AG08395 (cell line): ENCODE measurements at places on chromosomes 4 and X.

- DNase-seq, result no peak
Observed at GRCh38 chr4:81225252-81225651, 10.2 kb upstream of the PRKG2 start.

GRCh38 chrX:45750639-45751038 lies 550.0 kb upstream of the DIPK2B start:
- no peak for DNase-seq

DNA sequence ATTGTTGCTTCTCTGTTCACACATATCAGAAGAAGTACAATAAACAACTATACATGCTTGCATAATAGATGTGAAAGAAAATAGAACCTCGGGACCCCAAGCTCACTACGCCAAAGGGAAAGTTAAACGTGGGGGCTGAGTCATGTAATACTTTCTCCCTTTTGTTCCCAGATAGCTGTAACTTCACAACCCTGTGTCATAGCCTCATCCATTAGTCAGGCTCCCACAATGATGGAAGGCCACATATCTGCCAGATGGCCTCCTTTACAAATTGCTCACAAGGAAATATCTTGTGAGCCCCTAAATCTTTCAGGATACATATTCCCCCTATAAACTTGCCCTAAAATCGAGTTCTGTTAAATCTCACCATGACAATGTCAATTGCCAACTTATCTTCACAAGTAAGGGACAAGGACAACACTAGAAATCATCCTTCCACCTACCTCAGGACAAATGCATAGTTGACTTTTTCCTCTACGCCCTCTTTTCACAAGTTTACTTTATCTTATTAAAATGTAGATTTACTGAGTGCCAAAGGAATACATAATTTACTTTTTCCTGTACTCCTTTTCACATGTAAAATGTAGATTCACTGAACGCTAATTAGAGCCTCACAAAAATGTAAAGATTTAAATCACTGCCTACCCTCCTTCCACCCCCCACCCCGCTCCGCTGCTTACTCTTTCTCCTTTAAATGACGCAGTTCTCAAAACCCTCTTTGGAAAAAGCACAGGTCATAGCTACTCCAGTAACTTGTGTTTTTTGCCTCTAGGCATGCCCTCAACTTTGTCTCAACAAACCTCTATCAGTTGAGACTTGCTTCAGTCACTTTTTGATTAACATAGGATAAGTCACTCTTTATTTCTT lies 477.1 kb downstream of the DTHD1 start:
- no peak for DNase-seq

GRCh38 chr4:85701861-85702321 lies 226.9 kb downstream of the ARHGAP24 start:
- DNase-seq, result no peak

DNA sequence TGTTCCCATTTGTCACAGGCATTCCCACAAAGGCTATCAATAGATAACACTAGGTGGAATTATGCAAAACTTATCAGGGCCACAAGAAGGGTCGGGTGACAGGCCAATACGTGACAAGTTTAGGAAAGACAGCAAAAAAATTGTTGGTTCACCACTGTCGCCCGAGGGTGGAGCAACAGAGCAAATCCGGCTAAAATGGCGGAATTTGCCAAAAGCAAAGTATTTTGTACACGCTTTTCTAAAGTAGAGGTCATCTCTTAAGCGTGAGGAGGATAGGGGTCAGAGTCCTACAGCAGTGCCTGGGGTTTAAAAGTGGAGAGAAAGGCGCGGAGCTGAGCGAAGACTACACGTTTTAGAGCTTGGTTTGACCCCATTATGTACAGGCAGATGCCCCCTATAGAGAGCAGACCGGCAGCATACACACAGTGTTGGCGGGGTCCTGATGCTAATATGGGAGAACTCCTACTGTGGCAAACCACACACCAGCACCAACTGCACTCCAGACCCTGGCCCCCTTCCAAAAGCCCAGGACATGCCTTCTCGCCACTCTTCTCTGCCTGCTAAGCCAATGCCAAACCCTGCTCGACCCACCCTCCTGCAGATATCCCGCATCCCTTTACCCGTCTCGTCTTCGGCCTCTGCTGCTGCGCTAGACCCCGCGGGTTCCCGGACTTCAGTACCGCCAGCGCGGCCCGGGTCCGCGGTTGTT lies 733 bp downstream of the CCNA2 start:
- peak; percentile 30 for DNase-seq

DNA sequence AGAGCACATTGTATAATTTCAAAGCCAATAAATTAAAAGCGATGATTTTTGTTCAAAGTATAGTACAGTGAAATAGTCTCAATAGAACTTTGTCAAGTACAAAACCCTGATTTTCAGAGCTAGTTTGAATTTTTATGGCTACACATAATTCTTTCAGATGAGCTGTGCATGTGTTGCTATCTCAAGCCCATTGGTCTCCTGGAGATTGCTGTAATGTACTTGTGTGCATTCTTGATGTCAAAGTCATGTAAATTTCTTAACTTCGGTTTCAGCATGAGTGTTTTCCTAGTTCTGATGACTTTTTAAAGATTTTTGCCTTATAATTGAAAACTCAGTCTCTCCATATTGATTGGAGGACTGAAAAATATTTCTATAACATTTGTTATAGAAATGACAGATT lies 200.8 kb downstream of the CEP135 start:
- no peak for DNase-seq

DNA sequence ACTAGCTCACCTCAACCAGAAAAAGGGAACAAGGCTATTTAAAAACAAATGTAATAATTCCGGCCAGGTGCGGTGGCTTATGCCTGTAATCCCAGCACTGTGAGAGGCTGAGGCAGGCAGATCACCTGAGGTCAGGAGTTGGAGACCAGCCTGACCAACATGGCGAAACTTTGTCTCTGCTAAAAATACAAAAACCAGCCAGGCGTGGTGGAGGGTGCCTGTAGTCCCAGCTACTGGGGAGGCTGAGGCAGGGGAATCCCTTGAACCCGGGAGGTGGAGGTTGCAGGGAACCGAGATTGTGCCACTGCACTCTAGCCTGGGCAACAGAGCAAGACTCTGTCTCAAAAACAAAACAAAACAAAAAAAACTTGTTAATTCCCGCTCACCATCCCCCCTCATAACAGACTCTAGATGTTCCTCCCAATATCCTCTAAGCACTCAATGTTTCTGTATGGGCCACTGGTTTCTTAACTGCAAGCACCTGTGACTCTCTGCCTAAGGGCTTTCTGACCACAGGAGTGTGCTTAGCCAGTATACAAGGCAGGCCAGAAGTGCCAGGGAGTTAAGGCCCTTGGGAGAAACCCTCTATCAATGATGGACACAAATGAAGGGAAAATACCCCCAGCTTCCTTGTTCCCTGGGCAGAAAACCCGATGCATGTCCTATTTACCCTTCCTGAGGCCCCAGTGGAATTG lies 21.0 kb upstream of the THOC2 start:
- no peak for DNase-seq

DNA sequence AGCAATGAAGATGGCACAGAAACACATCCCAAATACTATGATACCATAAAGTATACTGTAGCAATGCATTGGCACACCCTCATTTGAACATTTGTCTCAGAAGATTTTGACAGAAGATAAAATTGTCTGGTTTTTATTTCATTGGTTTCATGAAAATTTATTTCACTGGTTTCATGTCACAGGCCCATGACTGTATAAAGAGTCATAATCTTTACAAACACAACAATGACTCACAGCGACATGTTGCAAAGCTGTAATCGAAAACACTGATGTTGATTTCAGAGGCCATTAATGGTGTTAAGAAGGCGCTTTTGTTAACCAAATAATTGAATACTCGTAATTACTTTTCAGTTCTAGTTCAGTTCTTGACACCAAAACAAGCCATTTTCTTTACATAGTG lies 8.1 kb upstream of the DTHD1 start:
- DNase-seq, result no peak

DNA sequence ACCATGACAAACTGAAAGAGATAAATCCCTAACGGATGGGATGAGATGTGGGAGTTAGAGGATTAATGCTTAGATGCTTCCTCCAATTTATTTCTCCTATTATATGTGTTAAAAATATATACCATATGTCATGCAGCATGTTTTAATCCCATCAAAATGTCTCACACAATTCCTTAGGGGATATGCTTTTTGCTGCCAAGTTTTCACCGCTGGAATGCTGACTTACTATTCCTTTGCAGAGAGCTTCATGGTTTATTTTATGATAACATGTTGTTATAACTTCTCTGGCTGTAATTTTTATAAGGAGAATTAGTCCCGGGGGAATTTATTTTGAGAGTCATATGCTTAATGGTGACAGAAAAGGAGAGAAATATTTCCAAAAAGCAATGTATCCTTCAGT lies 670.3 kb downstream of the IL1RAPL1 start:
- no peak for DNase-seq

DNA sequence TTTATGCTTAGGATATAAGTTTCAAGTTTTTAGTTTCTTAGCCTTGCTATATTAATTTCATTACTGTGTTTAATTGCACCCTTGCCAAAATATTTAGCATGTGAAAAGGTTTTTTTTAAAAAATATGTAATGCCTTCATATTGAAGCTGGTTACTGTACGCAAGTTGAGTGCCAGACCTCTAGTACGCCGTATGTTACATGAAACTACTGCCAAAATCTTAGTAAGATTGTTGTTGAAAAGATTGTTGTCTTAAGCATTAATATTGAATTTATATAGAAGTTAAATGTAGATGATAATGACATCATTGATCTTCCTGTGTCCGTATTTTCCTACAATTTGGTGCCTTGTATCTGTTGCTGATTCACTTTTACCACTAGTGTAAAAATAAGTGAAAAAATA lies 37.1 kb downstream of the FAM133A start:
- DNase-seq, result no peak

GRCh38 chr4:145176641-145177432 lies 3.6 kb downstream of the OTUD4 start:
- no peak for DNase-seq

- DNase-seq, result no peak
Observed at GRCh38 chrX:134743091-134743490, 84.8 kb upstream of the PLAC1 start.

DNA sequence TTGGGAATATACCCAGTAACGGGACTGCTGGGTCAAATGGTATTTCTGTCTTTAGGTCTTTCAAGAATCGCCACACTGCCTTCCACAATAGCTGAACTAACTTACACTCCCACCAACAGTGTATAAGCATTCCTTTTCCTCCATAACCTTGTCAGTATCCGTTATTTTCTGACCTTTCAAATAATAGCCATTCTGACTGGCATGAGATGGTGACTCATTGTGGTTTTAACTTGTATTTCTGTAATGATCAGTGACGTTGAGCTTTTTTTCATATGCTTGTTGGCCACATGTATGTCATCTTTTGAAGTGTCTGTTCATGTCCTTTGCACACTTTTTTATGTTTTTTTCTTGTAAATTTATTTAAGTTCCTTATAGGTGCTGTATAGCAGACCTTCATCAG lies 81.2 kb downstream of the ADAM29 start:
- DNase-seq, result no peak
